Stimulated activated CD4-positive, alpha-beta T cell treated with anti-CD3 and anti-CD28 coated beads, Interleukin-1b, Interleukin-23, amount 100 ng/mL, for 48 hours (primary cell): ENCODE measurements at places on chromosomes 2 and 18.

DNA sequence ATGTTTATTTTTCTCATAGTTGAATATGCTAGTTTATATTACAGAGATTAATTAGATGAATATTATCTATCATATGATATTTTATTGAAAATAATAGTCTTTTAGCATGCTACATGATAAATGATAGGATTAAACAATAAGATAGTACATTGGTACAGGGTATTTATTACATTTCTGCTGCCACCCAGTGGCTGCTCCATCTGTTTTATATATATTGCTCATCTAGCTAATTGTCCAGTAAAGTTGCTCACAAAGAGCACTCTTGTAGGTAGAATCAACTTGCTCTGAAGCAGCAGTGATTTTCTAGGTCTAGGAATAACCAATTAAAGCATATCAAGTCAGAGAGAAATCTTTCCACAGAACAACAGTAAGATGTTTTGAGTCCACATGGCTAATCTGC, 183.3 kb downstream of the ASXL3 start:
- DNase-seq: no peak

- DNase-seq: no peak
These were observed 85.3 kb upstream of the EFEMP1 start for GRCh38 chr2:56008661-56009431.

DNA sequence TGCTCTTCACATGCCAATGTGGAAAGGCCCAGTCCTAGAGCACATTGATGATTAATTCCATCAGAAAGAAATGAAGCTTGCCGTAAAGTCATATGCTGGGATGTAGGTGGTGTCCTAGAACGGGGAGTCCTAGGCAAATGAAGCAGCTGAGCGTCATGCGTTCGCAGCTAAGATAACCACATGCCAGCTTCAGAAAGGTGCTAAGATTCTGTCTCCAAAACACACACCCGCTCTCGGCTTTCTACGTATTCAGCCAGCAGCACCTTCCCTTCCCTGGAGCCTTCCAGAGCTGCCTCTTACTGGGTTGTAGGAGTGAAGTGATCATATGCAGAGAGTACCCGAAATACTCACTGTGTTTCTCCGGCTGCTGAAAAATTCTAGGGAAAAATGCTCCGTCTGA, 421.6 kb upstream of the ID2 start:
- DNase-seq: no peak

DNA sequence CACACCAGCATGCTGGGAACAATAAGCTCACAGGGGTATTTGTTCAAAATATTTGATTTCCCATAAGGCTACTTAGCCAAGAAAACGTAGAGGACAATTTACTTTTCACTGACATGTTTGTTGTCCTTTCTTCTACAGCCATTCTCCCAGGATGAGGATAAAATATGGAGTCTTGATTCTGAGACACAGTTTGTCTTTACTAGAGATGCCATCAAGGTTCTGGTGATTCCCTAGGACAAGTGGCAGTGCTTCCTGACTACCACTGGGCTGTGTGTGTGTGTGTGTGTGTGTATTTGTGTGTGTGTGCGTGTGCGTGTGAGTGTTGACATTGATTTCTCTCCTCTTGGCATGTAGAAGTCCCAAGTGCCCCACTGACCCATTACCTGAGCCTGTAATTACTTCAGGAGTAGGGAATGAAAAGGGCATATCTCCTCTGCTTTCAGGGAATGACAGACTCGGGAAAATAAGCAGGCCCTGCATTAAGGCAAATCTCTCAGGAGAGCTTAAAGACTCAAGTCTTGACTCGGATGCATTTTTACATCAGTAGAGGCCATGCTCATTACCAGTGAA, 761.6 kb downstream of the DCC start:
- DNase-seq: no peak

DNA sequence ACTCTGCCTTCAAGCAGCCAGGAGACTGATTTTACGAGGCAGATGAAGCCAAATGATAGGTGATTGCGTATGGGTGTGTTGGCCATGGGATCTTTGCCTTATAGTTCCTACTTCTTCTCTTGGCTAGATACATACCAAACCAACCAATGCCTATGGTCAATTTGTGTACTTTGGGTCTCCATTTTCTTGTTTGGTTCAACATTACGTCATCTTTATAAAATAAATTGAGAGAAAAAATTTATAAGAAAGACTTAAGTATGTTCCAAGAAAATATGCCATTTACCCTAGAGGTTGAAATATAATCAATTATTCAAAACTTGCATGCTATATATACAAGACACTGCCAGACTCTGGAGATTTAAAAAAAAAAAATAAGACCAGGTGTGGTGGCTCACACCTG, 150.9 kb downstream of the SP3 start:
- no peak for DNase-seq

DNA sequence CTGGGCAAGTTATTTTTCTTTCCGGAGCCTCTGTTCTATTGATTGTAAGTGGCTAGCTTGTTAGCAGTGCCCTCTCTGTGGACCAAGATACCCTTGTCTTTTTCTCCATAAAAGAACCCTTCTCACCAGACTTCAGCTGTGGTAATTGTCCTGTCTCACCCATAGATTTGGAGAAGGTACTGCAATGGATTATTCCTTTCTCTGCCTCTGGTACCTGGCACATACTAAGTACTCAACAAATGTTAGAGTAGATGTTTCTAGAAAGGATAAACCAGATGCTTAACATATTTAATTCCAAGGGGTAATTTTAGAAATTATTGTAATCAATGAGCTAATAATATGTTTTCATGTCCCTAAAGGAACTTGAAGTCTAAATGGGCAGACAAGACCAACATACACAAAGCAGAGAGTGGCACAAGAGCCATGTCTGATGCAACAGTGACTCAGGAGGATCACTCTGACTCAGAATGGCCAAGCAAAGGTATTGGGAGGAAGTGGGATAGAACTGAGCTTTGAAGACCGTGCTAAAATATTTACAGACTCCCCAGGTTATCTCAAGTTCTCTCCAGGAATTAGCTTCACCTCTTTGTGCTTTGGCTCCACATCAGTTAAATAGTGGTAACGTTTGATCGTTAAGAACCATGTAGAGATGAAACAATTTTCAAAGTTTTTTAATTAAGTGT, 129.7 kb upstream of the OSR1 start:
- DNase-seq: peak; percentile 30

- no peak for DNase-seq
These were observed 80.9 kb downstream of the GALNT1 start for GRCh38 chr18:35662293-35663062.

DNA sequence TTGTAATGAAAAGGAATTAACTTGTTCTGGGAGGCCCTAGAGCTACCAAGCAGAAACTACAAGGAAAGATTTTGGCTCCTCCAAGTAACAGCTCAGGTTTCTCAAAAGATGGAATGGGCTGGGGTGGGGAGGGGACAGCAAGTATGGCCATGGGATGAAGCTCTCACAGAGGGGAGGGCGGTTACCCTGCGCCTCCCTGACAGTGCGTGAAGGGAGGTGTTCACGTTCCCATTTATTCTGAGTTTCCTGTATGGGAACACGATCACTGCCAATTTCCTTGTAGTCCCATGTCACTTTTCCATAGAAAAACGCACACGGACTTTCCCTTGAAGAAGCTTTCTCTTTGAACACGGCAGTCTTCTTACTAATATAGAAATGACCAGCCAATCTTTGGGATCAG, 17.0 kb downstream of the CDC42EP3 start:
- DNase-seq: no peak

- DNase-seq: no peak
These were observed 101.1 kb downstream of the PIGN start for GRCh38 chr18:62085756-62086155.

GRCh38 chr2:149739171-149739882, 151.8 kb upstream of the MMADHC start:
- DNase-seq: no peak

- DNase-seq: no peak
These were observed 53.9 kb downstream of the TMEM18 start for GRCh38 chr2:623130-623922.

DNA sequence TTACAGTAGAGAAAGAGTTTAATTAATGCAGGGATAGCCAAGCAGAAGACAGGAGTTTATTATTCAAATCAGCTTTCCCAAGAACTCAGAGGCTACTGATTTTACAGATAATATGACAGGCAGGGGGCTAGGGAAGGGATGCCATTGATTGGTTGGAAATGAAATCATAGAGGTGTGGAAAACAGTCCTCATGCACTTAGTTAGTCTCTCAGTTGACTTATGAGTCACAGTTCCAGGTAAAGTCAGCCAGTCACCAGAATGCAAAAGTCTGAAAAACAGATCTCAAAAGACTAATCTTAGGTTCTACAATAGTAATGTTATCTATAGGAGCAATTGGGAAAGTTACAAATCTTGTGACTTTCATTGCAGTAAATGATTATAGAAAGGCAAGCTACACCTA, 676.4 kb upstream of the CHAC2 start:
- no peak for DNase-seq

DNA sequence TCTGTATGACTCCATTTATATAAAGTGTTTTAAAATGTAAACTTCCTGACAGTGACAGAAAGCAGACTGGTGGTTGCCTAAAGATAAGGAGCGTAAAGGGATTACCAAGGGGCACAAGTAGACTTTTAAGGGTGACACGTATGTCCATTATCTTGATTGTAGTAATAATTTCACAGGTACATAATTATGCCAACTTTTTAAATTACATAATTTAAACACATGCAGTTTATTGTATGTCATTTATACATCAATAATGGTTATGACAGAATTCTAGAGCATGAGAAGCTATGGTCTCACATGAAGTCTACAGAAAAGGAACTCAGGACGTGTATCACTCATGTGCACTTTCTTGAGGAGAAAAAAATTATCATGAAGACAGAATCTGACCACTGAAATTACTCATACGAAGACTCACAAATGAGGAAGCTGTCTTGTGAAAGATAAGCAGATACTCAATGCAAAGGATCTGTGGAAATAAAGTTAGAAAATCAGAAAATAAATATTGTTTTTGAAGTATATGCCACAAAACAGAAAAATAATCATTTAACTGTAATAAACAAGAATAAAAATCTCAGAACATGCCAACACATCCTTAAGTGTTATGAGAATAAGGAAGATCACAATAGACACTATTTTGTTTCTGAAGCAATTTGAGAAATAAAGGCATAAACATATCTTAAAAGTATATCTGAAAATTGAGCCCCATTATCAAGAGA, 84.4 kb downstream of the TMEM131 start:
- no peak for DNase-seq
